SW 1271 (cell line): ENCODE measurements at places on chromosomes 11 and 22.

- DNase-seq, result no peak
Observed at GRCh38 chr11:117510646-117511045, 183.0 kb downstream of the CEP164 start.

- no peak for DNase-seq
Observed at GRCh38 chr11:76152741-76153570, 53.3 kb downstream of the WNT11 start.

DNA sequence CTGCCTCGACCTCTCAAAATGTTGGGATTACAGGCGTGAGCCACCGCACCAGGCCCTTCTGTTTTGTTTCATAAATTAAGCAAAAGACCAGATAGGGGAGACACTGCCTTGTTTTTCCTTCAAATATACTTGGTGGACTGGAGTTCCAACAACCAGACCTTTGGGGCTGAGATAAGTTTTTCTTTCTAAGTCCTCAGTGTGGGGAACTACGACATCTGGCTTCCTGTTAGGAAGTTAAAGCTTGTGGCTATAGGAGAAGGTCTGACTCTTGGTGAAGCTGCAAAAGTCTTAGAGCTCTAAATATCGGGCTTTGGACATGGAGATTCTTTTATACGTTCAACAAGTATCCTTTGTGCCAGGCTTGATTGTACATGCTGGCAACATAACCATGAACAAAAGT is 64.1 kb upstream of the EED start:
- DNase-seq, result no peak

- DNase-seq, result no peak
Observed at GRCh38 chr11:96744697-96745096, 354.9 kb downstream of the JRKL start.

GRCh38 chr11:20163783-20164481 is 3.7 kb upstream of the DBX1 start:
- no peak for DNase-seq

DNA sequence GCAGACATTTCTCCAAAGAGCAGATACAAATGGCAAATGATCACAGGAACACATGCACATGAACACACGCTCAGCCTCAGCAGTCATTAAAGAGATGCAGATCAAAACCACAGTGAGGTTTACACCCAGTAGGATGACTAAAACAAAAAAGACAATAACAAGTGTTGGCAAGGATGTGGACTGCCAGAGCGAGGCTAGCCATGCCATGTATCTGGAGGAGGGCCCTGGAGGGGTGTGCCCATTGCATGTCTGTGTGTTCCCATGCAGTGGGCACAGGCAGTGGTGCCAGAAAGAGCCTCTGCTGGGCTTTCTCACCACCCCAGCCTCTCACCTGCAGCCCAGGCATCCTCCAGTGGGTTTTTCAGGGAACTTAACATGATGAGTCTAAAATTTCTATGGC is 54.2 kb upstream of the KCNQ1OT1 start:
- DNase-seq, result no peak

DNA sequence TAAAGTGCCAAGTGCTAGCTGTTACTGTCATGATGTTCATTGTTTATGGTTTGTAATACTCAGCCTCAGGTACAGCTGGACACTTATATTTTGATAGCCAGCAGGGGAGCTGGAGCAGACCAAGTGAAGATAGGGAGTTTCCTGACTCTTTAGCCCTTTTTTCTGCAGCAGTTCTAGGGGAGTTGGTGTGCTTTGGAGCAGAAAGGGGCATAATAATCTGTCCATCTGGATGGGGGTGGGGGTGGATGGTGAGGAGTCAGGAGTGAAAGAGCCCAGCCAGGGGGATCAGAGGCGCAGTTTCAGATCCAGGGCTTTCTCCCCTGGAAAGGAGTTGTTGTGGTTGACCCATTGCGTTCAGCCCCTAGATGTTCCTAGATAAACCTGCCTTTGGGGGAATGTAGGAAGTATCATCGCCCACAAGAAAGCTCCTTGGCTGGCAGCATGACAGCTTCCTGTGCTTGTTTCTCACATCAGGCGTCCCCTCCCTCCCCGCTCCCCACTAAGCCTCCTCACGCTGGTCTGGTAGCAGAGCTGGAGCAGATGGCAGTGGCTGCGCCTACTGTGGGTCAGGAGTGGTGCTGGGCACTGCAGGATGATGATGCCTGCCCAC is 41.9 kb downstream of the MED15 start:
- DNase-seq, result no peak

GRCh38 chr11:15943418-15944197 is 412.7 kb downstream of the SOX6 start:
- no peak for DNase-seq

DNA sequence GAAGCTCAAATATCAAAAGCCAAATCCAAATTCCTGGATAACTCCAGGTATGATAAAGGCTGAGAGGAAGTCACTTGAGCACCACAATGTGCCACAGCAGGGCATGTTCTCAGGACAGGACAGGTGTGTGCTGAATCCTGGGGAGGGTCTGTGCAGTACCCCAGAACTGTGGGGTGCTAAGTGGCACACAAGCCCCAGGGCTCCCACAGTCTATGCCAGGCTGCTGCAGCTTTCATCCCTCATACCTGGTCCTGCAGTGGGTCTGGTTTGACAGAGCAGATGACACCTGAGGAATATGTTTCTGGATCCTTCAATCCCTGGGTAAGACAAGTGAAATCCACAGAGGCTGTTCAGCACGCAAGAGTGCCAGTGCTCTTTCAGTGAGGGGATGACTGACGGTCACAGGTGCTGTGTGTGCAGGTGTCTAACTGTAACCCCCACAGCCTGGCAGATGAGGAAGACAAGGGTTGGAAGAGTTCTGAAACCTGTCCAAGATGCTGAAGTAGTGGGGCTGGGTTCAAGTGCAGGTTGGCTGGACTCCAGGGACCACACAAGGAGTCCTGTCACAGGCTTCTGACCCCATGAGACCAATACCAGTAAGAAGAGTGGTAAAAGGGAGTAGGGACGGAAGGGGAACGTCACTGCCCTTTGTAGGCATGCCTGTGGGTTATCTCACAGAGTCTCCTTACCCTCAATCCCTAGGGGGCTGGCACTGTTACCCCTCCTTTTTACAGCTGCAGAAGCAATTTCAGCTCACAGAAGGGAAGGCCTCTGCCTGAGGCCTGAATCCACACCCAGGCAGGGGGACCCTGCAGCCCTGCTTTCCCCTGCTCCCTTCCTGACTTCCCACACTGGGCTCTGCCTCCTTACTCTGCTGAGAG is 14.1 kb downstream of the SERPIND1 start:
- DNase-seq, result no peak

DNA sequence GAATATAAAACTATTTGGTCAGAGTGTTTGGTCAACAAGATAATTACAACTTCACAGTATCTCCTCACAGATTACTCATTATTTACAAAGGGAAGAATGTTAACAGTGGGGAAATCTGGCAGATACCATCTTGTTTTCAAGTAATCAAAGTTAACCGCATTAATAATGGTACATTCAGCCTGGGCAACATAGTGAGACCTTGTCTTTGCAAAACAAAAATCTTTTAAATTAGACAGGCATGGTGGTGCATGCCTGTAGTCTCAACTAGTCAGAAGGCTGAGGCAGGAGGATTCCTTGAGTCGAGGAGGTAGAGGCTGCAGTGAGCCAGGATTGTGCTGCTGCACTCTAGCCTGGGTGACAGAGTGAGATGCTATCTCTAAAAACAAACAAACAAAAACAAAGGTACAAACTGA is 78.5 kb downstream of the ACER3 start:
- DNase-seq, result no peak

DNA sequence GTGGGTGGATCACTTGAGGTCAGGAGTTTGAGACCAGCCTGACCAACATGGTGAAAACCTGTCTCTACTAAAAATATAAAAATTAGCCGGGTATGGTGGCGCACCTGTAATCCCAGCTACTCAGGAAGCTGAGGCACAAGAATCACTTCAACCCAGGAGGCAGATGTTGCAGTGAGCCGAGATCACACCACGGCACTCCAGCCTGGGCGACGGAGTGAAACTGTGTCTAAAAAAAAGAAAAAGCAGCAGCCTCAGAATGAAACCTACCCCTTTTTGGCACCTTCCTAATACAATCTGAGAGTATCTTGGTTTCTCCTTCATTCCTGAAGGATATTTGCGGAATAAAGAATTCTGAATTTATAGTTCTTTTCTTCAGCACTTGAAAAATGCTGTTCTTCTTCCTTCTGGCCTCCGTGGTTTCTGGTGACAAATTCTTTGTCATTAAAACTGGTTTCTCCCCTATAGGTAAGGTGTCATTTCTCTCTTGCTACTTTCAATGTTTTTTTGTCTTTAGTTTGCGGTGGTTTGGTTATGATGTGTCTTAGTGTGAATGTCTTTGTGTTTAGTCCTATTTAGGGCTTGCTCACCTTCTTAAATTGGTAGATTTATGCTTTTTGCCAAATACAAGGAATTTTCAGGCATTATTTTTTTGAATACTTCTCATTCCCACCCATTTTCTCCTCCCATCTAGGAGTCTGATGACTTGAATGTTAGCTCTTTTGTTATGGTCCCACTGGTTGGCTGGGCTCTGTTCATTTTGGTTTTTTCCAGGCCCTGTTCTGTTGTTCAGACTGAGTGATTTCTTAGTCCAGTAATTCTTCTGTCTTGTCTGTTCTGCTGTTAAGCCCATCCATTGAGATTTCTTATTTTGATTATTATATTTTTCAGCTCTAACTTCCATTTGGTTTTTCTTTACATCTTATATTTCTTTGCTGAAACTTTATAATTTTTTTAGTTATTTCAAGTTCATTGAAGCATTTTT is 15.4 kb downstream of the ASRGL1 start:
- no peak for DNase-seq

GRCh38 chr11:134524896-134525845 is 113.1 kb upstream of the B3GAT1 start:
- no peak for DNase-seq

DNA sequence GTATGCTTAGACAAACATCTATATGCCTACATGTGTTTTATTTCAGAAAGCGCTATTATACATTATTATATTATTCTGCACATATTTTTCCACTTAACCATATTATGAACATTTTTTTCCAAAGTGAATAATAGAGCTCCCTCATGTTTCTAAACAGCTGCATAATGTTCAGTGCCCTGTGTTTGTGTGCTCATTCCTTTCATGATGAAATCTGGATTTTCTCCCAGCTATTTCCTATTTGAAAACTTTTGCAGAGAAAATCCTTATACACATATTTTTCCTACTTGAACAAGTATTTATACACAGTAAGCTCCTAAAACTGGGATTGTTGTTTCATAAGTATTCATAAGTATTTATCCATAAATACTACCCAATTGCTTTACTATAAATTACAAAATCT is 18.1 kb upstream of the RFPL2 start:
- DNase-seq, result no peak

- DNase-seq, result no peak
Observed at GRCh38 chr22:23086787-23087186, 16.5 kb downstream of the GNAZ start.

GRCh38 chr11:121665206-121665838 is 212.6 kb upstream of the SORL1-AS1 start:
- DNase-seq, result no peak

GRCh38 chr11:41320238-41320637 is 139.2 kb downstream of the LRRC4C start:
- DNase-seq, result no peak

DNA sequence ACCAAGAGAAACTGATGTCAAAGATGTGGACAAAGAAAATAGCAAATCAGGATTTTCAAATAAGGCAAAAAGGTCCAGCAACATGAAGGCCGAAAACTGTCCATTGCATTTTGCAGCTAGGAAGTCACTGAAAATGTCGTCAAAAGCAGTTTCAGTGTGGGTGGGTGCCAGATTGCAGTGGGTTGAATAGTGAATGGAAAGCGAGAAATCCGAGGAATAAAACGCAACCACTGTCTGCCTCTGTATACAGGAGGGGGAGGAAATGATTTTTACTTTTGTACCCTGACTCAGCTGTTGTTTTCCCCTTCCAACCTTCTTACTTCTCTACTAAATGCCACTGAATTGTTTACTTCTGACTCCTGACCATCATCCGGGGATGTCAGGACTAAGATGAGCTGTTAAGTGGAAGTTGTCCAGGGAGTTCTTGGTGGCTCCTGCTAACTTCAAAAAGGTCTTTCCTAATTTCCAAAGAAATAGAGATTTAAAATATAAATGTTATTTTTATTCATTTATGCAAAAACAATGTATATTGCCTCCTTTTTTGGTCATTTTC is 64.9 kb upstream of the BIRC3 start:
- DNase-seq, result no peak

DNA sequence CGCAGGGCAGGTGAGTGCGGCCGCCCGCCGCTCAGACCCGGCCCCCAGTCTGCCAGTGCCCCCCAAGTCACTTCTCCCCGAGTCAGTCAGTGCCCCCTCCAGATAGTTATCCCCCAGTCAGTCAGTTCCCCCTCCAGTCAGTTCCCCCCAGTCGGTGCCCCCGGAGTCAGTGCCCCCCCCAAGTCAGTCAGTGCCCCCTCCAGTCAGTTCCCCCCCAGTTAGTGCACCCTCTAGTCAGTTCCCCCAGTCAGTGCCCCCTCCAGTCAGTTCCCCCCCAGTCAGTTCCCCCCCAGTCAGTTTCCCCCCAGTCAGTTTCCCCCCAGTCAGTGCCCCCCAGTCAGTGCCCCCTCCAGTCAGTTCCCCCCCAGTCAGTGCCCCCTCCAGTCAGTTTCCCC is 411 bp downstream of the PPP6R2 start:
- no peak for DNase-seq

GRCh38 chr11:36692704-36693103 is 94.7 kb upstream of the RAG2 start:
- DNase-seq, result no peak

GRCh38 chr11:10091314-10092045 is 202.5 kb downstream of the SBF2 start:
- DNase-seq, result no peak

DNA sequence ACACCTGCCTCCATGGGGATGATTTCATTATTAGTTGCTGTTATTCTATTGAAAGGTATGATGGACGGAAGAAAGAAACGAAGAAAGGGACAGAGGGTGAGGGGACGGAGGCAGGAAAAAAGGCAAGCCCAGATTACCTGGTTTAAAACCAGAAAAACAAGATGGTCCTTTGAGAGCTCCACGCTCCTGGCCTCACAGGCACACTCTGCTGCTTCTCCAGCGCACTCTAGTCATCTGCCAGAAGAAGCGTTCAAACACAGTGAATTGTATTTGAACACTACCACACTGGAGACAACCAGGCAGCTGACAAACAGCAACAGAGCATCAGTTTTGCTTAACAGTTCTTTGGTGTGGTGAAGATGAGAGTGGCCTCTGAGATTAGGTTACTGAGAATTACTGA is 216.9 kb downstream of the CADM1 start:
- no peak for DNase-seq

- DNase-seq, result no peak
Observed at GRCh38 chr11:89420981-89421380, 70.2 kb downstream of the NOX4 start.

- no peak for DNase-seq
Observed at GRCh38 chr11:111327908-111328624, 29.7 kb downstream of the POU2AF3 start.
